ENCODE measurements at places on chromosomes 2 and 18.

- DNase-seq, result no peak
Measured at GRCh38 chr2:36369716-36370115, 14.1 kb downstream of the CRIM1 start.

DNA sequence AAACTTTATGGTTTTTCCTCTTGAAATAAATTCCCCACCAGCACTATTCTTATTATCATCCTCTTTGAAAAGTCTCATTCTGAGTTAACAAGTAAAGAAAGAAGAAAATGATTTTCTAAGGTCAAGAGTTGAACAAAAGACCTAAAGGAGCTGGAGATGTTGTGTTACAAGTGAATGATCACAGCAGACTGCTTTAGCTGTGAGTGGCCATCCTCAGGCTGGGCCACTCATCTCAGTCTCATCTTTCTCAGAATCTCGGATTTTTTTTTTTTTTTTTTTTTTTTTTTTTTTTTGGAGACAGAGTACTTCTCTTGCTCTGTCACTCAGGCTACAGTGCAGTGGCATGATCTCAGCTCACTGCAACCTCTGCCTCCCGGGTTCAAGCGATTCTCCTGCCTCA is 133.3 kb downstream of the CDH2 start:
- DNase-seq, result no peak

DNA sequence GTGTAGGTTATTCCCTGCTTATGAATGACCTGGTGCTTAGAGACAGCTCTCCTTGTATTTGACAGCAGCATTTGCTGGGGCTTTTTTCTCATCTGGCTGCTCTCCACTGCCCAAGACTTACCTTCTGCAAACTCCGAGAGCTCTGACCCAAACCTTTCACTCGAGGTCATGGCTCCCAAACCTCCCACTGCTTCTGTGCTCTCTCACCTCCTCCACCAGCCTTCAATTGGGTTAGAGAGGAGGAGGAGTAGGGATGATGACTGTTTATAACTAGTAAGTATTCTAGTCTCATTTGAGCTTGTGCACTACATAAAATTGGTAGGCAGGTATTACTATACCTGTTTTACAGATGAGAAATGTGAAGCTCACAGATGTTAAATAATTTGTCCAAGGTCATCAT is 40.1 kb downstream of the LIMS1 start:
- DNase-seq, result no peak

DNA sequence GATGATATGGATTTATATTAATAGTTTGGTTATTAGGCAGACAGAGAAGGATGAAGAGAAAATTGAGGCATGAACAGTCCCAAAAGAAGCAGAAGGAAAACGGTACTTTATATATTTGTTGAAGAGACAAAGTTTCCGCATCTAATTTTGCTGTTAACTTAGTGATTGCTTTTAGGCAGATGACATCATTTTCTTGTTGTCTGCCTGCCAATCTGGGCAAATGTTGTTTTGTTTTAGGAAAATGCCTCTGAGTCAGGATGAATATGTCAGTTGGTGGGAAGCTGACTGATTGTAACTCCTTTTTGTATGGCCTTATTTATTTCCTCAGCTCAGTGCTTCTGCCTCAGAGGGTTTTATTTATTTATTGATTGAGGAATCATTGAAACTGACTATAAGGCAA is 52.5 kb upstream of the CAVIN2 start:
- DNase-seq, result no peak

GRCh38 chr2:64283006-64283570 is 138.9 kb upstream of the PELI1 start:
- DNase-seq, result no peak

GRCh38 chr2:38065502-38066135 is 10.3 kb downstream of the CYP1B1 start:
- no peak for DNase-seq

DNA sequence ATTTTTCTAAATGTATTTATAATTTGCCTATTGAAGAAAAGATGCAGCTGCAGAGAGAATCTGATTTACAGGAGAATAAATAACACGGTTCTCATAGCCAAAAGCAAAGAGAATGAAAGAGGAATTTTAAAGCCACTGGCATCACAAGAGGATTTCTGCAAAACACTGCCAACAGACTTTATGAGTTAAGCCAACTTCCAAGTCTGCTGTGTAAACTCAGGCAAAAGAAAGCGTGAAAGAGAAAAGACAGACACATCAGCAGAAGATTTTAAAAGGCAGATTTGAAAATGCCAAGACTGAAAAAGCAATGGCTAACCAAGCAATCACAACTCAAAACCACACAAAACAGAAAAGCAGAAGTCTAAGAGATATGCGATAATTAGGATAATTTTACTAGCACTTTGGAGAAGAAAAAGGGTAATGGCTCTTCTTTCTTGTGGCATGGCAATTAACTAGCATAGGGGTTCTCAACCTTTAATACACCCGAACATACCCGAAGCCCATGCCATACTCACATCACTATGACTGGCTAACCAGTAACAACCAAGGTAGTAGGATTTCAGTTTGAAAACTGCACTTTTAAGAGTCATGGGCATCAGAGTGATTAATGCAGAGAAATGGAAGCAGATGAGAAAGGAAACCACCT is 4.9 kb downstream of the DARS1 start:
- no peak for DNase-seq
